ENCODE measurements at places on chromosomes 5 and 9. TPM values are rescaled to one million over a fixed set of nuclear protein-coding genes. Genes with fewer than 3 reads are reported as not detected.

- DNase-seq, result no peak
- no peak overlapping the region for H3K4me3 ChIP-seq
- no peaks in the 10 kb centered on the region for H3K27me3 ChIP-seq
- no peaks in the 10 kb centered on the region for H3K36me3 ChIP-seq
- H3K4me1 ChIP-seq, result no peaks in the 10 kb centered on the region
- no peak overlapping the region for H3K27ac ChIP-seq
Observed at GRCh38 chr5:103780794-103781193, 218.2 kb upstream of the NUDT12 start.

DNA sequence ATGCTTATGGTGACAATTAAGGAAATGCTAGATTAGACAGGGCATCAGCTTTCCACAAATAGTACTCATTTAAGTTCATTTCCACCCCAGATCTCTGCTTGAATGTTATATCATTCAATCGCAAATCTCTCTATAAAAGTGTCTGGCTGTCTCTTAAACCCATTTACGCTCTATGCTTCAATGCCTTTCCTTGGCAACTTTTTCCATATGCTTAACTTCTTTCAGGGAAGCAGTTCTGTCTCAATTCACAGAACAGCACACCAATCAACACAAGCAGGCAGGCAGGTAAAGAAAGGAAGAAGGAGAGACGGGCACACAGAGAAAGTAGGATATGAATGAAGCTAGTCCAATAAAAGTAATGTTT is 243.1 kb downstream of the DENND1A start:
- H3K27ac ChIP-seq, result peak overlapping the region; percentile 69
- no peaks in the 10 kb centered on the region for H3K36me3 ChIP-seq
- peaks cover 43% of the 10 kb centered on the region for H3K4me1 ChIP-seq
- no peak overlapping the region for H3K4me3 ChIP-seq

DNA sequence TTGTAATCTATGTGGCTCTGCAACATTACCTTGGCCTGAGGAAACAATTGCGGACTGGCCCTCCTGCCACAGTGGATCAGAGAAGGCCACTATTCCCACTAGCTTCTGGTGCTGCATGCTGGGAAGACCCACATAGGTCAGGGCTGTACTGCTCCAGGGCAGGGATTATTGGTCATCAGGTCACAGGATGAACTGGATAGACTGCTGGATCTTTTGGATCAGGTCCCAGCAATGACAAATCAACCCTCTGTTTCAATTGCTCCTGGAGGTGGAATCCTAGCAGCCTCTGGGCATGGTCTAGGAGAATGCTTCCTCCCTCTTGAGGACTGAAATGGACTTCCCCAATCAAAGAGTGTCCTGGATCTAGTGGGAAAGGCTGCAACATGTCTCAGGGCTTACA is 66.7 kb upstream of the PHF24 start:
- DNase-seq, result no peak
- H3K4me3 ChIP-seq, result no peak overlapping the region
- H3K27me3 ChIP-seq, result no peaks in the 10 kb centered on the region
- no peaks in the 10 kb centered on the region for H3K36me3 ChIP-seq
- no peaks in the 10 kb centered on the region for H3K4me1 ChIP-seq

TTC23L gene
- 0.67 TPM for total RNA-seq

DNA sequence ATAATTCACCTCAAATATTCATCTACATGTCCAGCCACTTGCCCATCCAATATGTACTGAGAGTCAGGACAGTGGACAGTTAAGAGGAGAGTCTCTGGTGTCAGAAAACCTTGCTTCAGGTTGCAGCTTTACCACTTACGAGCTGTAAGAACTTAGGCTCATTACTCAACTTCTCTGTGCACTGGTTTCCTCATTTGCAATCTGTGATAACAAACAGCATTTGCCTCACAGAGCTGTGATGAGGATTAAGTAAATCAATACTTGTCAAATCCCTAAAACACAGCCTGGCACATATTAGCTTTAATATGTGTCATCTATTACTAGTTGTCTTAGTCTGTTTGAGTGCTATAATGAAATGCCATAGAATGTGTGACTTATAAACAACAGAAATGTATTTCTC is 8.6 kb downstream of the GOLGA1 start:
- H3K4me3 ChIP-seq, result no peak overlapping the region
- H3K27me3 ChIP-seq, result no peaks in the 10 kb centered on the region
- DNase-seq, result no peak
- no peak overlapping the region for H3K27ac ChIP-seq
- H3K36me3 ChIP-seq, result peaks cover 24% of the 10 kb centered on the region

DNA sequence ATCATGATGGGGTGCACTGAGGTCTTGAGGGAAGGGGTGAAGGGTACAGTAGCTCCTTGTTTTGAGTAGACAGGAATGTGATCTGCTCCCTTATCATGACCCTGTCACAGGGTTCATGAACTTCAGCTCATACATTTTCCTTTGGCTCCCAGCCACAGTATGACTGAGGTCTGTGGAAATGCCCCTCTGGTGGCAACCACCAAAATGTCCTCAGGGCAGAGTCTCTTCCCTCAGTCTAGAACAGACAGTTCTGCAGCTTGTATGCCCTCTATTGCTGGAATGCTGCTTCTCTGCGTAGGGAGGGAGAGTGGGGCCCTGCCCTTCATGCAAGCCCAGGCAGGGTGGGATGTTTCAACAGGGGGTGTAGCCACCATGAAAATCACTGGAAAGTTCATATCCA is 53.8 kb upstream of the SNCAIP start:
- no peaks in the 10 kb centered on the region for H3K27me3 ChIP-seq
- DNase-seq, result no peak
- no peak overlapping the region for H3K27ac ChIP-seq
- H3K36me3 ChIP-seq, result no peaks in the 10 kb centered on the region

DNA sequence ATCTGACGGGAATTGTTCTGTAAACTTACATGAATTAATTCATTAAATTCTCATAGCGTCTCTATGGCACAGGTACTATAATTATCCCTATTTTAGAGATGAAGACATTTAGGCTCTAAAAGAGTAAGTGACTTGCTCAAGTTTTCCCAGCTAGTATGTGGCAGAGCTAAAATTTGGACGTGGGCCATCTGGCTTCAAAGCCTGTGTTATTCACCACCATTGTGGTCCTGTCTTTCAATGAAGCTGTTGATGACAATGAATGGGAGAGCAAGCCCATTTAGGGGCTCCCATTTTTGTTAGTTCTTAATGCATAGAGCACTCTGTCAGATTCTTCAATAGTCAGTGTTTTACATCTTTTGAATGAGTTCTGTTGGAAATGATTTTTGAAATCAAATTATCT is 236.0 kb upstream of the CD180 start:
- H3K27ac ChIP-seq, result no peak overlapping the region
- DNase-seq, result no peak
- no peak overlapping the region for H3K4me3 ChIP-seq
- no peaks in the 10 kb centered on the region for H3K36me3 ChIP-seq
- H3K4me1 ChIP-seq, result no peaks in the 10 kb centered on the region
- no peaks in the 10 kb centered on the region for H3K27me3 ChIP-seq

TEX53 gene
- not detected for total RNA-seq

GRCh38 chr9:2066312-2067273 is 51.4 kb downstream of the SMARCA2 start:
- H3K36me3 ChIP-seq, result peaks cover 6% of the 10 kb centered on the region
- peaks cover 19% of the 10 kb centered on the region for H3K4me1 ChIP-seq
- peak; percentile 40 for DNase-seq
- no peak overlapping the region for H3K4me3 ChIP-seq
- H3K27ac ChIP-seq, result peak overlapping the region; percentile 83

C9orf153 gene
- total RNA-seq, result not detected

- H3K4me3 ChIP-seq, result no peak overlapping the region
- H3K36me3 ChIP-seq, result no peaks in the 10 kb centered on the region
- no peak overlapping the region for H3K27ac ChIP-seq
Observed at GRCh38 chr9:85431339-85432102, 310.2 kb downstream of the AGTPBP1 start.

- H3K4me1 ChIP-seq, result no peaks in the 10 kb centered on the region
- no peak overlapping the region for H3K4me3 ChIP-seq
- no peak for DNase-seq
- no peaks in the 10 kb centered on the region for H3K27me3 ChIP-seq
- no peaks in the 10 kb centered on the region for H3K36me3 ChIP-seq
Observed at GRCh38 chr5:128772356-128772755, 192.9 kb upstream of the SLC27A6 start.

GRCh38 chr9:103902263-103902662 is 191.8 kb upstream of the SMC2 start:
- H3K27ac ChIP-seq, result no peak overlapping the region
- no peaks in the 10 kb centered on the region for H3K27me3 ChIP-seq
- H3K36me3 ChIP-seq, result no peaks in the 10 kb centered on the region
- no peak for DNase-seq
- H3K4me1 ChIP-seq, result no peaks in the 10 kb centered on the region

GRCh38 chr5:53907827-53908226 is 347.4 kb downstream of the NDUFS4 start:
- DNase-seq, result no peak
- no peaks in the 10 kb centered on the region for H3K36me3 ChIP-seq
- H3K4me1 ChIP-seq, result no peaks in the 10 kb centered on the region
- no peak overlapping the region for H3K4me3 ChIP-seq

- no peak overlapping the region for H3K27ac ChIP-seq
- H3K27me3 ChIP-seq, result no peaks in the 10 kb centered on the region
- H3K36me3 ChIP-seq, result no peaks in the 10 kb centered on the region
Observed at GRCh38 chr5:135824541-135825041, 9.9 kb upstream of the SLC25A48 start.

DNA sequence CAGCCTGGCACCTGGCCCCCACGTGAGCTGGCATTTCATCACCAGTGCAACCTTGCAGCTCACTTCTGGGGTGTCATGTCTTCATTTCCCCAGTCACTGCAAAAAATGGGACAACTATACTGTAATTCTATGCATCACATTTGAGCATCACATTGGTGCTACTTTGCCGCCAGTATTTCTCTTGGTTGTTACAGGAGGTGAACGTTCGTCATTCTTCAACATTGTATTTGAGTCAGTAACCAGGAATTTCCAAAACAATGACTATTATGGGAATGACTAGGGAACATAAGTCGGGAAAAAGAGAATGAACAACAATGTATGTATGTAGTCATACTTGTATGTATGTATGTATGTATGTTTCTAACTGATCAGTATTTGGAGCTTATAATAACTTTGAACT is 1278.0 kb downstream of the EFNA5 start:
- DNase-seq, result no peak
- no peaks in the 10 kb centered on the region for H3K27me3 ChIP-seq
- H3K27ac ChIP-seq, result no peak overlapping the region
- H3K36me3 ChIP-seq, result no peaks in the 10 kb centered on the region
- H3K4me1 ChIP-seq, result no peaks in the 10 kb centered on the region
- H3K4me3 ChIP-seq, result no peak overlapping the region

GRCh38 chr5:168675883-168676408 is 96.8 kb upstream of the PANK3 start:
- H3K4me3 ChIP-seq, result no peak overlapping the region
- H3K27me3 ChIP-seq, result no peaks in the 10 kb centered on the region
- no peak overlapping the region for H3K27ac ChIP-seq
- H3K4me1 ChIP-seq, result no peaks in the 10 kb centered on the region
- DNase-seq, result no peak
- H3K36me3 ChIP-seq, result no peaks in the 10 kb centered on the region

DNA sequence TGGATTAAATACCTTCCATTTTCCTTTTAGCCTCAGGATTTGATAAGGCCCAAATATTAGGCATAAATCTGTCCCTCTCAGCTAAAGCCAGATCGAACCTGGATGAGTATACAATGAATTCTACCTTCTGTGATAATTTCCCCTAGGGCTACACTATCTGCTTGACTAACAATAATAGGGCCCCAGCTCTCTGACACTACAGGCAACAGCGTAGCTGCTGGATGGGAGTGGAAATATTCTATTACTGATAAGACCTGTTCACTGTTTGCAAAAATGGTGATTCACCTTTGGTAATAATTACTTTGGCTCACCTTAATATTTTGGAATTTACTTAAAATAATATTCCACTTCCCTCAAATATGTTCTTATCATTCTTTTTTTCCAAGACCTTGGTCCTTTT is 644.2 kb upstream of the SEMA6A start:
- no peaks in the 10 kb centered on the region for H3K4me1 ChIP-seq
- no peaks in the 10 kb centered on the region for H3K36me3 ChIP-seq
- DNase-seq, result no peak

SHOC1 gene
- not detected for total RNA-seq

DNA sequence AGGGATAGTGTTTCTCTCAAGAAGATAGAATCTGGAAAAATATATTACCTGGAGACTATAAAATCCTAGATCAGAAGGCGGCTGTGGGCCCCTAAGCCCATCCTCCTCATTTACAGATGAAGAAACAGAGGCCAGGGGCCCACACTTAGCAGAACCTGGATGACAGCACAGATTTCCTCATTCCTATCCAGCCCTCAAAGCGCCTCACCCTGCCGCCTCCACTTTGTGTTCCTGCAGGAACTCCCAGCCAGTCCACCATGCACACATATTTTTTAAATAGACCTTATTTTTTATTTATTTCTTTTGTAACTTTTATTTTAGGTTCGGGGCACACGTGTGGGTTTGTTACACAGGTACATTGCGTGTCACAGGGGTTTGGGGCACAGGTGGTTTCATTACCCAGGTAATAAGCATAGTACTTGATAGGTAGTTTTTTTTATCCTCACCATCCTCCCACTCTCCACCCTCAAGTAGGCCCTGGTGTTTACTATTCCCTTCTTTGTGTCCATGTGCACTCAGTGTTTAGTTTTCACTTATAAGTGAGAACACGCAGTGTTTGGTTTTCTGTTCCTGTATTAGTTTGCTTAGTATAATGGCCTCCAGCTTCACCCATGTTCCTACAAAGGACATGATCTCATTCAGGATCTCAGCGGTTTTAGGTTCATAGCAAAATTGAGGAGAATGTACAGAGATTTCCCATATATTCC is 85.5 kb upstream of the MAP1B start:
- no peaks in the 10 kb centered on the region for H3K36me3 ChIP-seq
- H3K27me3 ChIP-seq, result no peaks in the 10 kb centered on the region
- no peak for DNase-seq
- no peak overlapping the region for H3K27ac ChIP-seq
- H3K4me3 ChIP-seq, result no peak overlapping the region

NEURL1B gene
- total RNA-seq, result 13.3 TPM

DNA sequence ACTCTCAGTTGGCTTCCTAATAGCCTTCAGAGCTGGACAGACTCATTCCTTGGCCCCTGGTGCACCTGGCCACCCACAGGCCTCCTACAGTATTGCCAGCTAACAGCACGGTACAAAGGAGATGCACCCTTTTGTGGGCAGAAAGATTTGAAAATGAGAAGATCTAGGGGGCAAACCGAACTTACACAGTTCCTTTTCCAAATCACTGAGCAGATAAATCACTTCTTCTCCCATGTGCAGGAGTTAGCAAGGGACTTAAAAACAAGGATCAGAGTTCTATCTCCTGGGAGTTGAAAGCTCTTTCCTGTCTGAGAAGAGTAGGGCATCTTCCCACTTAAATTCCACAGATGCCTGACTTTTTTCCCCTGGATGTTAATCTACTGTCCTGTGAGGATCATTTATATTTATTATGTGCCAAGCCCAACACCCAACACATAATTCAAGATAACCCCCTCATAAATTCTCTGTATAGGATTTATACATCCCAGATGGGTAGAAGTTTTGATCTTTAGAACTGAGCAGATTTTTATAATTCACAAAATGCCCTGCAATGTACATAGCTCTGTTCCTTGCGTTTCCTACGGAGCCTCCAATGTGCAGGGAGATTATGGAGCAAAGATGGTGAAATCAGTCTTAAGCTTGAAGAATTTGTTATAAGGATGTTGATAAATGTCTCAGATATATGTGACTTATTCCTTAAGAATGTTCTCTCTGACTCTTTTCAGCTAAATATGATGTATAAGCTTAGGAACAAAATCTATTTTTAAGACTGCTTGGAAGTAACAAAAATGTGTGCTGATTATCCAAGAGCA is 207.2 kb upstream of the DAPK1 start:
- no peaks in the 10 kb centered on the region for H3K4me1 ChIP-seq
- peak; percentile 19 for DNase-seq
- no peaks in the 10 kb centered on the region for H3K27me3 ChIP-seq
- H3K27ac ChIP-seq, result no peak overlapping the region
- no peaks in the 10 kb centered on the region for H3K36me3 ChIP-seq
